Amniotic stem cell (primary cell): ENCODE measurements at places on chromosomes 3 and 15.
A peak's percentile ranks its signal among the peaks of the same experiment; 100 is the strongest.

DNA sequence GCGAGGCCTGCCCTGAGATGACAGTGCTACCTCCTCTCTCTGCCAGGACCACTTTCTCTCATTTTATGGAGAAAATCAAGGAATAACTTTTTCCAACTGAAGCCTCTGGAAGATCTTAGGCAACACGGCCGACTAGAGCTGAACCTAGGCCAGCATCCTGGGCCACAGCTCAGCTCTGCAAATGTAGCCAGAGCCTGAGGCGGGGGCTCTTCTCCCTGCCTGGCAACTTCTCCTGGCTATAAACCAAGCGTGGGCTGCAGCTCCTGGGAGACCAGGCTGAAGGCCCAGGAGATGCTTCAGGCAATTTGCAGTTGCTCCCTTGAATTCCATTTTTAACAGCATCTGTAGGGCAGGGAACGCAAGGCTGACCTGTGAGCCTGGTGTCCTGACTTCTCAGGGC is 74.9 kb downstream of the CEMIP start:
- DNase-seq = no peak

DNA sequence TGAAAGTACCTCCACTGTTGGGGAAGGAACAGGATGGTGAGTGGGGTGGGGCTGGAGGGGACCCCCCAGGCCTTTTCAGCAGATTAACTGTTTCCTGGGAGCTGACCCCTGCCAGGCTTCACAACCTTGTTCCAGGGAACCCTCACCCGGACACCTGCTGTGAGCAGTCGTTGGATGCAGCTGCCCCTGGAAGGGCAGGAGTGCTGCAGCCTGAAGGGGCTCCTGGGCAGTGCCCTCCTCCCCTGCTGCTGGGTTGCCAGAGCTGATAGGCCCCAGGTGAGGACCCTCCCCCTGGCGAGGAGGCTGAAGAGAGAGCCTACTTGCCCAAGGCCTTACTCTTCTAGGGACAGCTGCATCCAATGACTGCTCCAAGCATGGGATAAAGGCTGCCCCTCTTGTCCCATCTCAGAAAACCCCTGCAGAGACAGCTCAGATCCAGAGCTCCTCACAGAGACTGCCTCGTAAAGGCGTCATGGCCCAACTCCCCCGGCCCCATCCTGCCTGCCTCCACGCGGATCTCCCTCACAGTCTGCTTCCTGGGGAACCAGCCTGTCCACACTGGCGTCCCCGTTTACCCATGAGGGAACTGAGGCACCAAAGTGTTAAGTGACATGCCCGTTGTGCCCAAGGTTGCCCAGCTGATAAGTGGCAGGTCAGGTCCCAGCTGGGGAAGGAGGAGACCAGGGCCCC is 193.4 kb upstream of the LINGO1 start:
- no peak for DNase-seq

DNA sequence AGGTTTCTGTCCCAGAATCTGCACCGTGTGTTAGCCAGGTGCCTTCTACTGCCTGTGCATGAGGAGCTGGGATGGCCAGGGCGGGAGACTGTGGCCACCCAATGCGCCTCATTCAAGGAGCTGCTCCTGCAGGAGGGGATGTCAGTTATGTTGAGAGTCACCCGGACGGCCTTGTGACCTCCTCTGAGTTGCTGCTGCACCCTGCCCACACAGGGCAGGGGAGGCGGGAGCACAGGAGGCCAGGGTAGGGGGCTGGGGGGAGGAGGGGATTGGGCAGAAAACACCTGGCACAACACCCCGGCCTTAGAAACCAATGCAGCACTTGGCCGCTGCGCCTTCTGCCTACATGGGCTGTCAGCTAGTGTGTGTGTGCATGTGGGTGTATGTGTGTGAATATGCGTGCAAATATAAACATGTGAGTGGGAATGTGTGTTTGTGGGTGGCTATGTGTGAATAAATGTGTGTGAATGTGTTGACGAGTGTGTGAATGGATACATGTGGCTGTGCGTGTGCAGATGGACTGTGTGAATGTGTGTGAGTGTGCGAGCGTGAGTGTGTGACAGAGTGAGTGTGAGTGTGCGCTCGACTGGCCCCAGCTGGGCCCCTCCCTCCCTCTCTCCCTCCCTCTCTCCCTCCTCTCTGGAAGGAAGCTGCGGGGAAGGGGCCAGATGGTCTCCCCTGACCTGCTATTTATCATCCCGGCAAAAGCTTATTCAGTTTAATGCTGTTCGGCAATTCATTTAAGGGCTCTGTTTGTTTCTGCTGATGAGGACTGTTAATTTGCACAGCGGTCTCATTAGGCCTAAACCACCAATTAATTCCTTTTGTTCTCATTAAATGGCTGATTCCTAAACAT is 106.9 kb downstream of the TLE3 start:
- DNase-seq = no peak

DNA sequence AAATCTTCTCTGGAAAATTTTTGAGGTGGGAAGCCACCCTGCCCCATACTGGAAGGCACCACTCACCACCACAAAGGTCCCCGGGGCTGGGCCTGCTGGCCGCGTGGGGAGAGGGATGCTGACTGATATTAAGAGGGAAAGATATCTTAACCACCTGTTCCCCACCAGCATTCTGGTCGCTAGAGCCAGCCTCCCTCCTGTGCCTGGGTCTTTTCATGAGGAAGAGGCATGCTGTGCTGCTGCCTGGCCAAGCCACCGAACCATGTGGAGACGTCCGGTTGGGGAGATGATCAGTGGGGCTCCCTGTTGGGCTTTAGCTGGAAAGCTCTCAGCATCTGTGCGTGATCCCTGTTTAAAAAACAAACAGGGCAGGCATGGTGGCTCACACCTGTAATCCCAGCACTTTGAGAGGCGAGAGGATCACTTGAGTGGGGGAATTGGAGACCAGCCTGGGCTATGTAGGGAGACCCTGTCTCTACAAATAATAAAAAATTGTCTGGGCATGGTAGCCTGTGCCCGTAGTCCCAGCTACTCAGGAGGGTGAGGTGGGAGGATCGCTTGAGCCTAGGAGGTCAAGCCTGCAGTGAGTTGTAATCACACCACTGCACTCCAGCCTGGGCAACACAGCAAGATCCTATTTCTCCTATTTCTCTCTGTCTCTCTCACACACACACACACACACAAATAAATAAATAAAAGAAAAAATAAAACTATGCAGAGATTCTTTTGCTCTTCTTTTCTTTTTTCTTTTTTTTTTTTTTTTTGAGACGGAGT is 1.0 kb downstream of the KLHL18 start:
- no peak for DNase-seq

DNA sequence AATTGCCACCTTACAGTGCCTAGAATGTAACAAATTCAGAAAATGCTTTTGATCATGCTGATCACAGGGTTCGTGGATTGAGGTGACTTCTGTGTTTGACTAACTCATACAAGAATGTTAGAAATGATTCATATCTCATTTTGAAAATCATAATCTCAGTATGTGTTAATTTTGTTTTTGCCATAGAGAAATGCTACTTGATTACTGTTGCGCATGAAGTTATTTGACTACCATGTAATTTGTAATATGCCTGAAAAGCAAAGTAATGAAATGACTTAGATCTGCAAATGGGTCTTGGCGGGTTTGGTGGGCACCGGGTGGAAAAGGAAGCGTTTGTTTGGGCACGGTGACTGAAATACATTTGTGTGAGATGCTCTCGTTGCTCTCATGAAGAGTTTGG is 173.6 kb upstream of the BHLHE40 start:
- no peak for DNase-seq

GRCh38 chr3:37107846-37108245 is 66.5 kb downstream of the LRRFIP2 start:
- DNase-seq = no peak

DNA sequence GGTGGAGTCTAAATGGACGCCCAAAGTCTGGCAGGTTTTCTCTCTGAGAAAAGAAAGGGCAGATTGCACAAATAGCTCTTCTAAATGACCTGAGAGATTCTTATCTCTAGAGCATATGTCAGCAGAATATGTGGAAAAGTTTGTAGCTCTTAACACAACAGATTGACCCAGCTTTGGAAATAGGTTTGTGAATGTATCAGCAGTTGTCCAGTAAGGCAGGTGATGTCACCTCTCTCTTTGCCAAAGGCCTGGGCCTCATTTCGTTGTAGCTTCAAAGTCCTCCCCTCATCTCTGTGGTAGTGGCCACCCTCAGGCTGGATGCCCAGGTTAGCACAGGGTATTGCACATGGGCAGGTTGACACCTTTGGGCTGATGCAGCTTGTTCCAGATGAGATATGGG is 36.0 kb downstream of the PDIA5 start:
- no peak for DNase-seq

GRCh38 chr15:34657469-34658127 is 74.1 kb upstream of the GOLGA8B start:
- no peak for DNase-seq

DNA sequence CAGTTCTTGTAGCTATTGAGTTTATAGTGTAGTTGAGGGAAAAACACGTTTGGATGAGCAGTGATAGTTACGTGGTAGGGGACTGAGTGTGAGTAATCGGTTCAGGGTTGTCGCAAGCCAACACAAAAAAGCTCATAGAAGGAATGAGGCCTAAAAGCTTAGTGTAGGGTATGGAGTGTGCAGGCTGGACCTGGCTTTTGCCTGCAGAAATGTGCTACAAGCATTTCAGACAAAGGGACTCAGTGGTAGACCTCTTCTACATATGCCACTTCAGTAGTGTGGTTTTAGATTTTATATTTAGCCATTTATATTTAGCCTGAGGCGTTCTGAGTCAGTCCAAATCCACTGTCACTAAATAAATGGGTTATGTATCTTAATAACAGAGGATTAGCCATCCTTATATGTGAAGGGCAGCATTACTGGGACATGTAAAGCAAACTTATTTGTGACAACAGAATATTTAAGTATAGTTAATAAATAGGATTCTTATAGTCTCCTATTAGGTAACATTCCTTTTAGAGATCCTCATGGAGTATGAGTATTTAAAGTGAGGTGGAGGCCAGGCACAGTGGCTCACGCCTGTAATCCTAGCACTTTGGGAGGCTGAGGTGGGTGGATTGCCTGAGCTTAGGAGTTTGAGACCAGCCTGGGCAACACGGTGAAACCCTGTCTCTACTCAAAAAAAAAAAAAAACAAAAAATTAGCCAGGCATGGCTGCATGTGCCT is 21.8 kb downstream of the ATP2C1 start:
- DNase-seq = no peak

DNA sequence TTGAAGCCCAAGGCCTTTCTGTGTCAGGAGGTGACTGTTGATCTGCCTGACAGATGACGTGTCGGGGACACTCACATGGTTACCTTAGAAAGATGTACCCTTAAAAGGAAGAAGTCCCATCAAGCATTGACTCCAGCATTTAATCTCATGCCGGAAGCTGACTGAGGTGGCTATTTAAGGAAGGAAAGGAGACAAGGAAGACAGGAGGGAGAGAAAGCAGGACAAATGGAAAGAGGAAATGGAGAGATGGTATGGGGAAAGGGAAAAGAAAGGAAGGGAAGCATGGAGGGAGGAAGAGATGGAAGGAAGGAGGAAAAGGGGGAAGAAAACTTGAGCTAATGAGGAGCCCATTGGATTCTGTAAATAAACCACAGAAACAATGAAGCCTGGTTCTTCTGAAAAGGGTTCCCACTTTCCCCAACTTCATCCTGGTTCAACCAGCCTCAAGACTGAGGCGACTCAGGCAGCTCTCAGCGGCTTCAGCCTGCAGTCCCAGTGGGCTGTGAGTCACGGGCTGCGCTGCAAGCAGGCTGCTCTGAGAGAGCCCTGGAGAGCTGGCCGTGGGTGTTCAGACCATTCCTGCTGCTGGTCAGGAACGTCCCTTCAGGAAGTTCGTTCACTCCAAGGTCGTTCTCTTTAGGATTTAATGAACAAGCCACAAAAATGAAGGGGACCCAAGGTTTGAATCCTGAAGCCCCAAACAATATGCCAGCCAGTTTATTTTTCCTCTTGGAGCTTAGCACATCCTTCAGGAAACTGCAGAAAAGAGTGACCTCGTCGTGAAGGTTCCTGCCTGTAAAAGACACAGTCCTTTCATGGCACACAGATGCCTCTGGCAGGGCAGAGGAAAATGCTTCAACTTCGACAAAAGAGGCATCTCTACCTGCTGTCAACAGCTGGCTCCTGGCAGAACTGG is 69.6 kb upstream of the THBS1 start:
- DNase-seq = peak; percentile 81

DNA sequence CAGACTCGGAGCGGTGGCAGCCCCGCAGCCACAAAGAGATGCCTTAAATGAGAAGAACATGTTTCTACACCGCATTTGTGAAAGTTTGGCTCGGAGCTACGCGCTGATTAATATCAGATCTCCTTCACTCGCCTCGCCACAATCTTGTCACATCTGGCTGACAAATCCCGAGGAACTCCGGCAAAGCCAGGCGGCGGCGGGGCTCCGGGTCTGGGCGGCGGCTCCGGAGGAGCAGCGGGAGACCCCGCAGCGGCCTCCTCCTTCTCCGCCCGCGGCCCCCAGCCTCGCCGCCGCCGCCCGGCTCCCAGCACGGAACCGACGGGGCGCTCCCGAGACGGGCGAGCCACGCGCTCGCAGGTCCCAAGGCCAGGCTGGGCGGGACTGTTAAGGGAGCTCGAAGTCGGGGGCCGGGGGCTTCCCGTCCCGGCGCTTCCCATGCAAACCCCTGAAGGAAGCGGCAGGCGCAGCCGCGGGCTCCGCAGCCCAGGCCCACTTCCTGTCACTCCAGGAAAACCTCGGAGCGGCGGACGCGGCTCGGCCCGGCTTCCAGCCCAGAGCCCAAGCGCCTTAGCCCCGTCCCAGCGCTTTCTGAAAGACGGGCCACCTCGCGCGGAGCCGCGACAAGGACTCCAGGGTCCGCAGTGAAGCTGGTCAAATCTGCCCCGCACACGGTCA is 1.2 kb downstream of the BNC1 start:
- DNase-seq = no peak

GRCh38 chr3:98670020-98670419 is 76.6 kb upstream of the CPOX start:
- no peak for DNase-seq

DNA sequence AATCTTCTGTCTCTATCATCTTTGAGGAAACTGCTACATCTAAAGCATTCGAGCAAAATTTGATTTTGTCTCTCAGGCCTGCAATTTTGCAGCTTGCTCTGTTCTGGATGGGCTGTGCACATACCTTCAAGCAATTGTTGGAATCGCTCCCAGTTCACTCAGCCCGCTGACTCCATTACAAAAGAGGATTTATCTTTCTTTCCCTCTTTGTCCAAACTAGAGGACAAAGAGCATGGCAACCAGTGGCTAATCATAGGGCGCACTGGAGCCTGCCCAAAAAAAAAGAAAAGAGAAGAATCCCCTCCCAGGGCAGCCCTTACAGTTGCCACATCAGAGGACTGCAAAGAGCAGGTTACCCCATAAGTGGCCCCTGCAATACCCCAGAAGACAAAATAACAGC is 49.0 kb upstream of the DUT start:
- DNase-seq = no peak

GRCh38 chr15:85030301-85030929 is 48.8 kb downstream of the PDE8A start:
- DNase-seq = no peak

GRCh38 chr3:49416867-49417266 is 4.6 kb downstream of the TCTA start:
- no peak for DNase-seq

DNA sequence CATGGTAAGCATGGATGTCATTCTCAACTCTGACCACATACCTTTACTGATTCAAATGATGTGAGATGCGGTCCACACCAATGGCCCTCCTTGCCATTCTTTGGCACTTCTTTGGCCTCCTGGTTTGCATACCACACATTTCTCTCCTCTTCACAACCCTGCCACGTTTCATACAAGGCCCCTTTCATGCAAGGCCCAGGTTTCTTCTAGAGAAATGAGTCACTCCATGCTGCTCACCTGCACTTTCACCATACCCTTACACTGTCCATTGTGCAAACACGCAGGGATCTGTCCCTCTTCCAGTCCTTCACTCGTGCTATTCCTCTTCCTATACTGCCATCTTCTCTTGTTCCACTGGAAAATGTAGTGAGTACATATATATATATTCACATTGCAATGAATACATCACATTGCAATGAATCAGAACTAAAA is 24.4 kb upstream of the SLC24A5 start:
- no peak for DNase-seq
